ENCODE measurements at places on chromosomes 6 and 20.

DNA sequence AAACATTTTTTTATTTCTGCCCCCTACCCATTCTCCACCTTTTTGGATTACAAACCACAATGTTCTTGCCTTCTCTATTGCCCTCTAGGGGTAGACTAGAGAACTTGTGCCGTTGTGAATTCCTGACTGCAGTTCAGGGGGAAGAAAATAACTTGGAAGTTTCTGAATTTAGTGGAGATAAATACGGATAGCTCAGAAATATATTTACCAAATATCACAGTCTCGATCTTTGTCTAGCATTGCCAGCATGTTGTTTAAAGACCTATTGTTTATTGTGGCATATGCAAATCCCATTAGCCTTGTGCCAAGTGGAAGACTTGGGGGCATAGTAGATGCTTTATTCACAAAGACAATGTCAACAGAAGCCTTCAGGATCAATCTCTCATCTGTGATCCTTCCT lies 154.1 kb upstream of the MMS22L start:
- no peak for ATAC-seq

GRCh38 chr6:3549314-3549940 lies 92.6 kb upstream of the SLC22A23 start:
- no peak for ATAC-seq

GRCh38 chr6:167530951-167531350 lies 206.1 kb downstream of the TTLL2 start:
- ATAC-seq, result peak; percentile 57

GRCh38 chr6:2990248-2990931 lies 9.3 kb upstream of the NQO2 start:
- no peak for ATAC-seq

DNA sequence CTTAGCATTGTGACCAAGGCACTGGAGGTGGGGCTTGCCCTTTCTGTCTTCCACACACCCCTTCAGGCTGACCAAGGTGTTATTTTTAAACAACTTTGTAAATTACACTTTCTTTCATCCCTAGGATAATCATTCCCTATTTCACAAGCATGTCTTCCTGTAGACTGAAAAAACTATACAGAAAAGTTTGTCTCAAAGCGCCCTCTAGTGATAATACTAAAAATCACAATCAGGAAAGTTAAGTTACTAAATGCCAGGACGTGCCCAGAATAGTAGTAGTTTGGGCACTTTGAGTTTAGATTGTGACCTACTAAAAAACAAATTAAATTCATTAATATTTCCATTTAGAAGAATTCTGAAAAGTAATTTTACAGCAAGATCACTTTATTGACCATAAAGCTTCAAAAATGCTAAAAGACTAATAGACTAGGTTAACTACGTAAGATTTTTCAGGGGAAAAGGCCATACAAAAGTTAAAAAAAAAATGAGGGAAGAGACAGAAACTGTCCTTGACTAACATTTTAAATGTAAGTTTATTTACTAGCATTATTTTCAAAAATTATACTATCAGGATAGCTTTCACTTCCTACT lies 123.3 kb upstream of the DUSP22 start:
- ATAC-seq, result peak; percentile 75

GRCh38 chr20:5504061-5504739 lies 187.4 kb upstream of the PROKR2 start:
- ATAC-seq, result no peak

All from motor neuron (in vitro differentiated cells).